ENCODE measurements at places on chromosomes 7 and 10.
A peak's percentile ranks its signal among the peaks of the same experiment; 100 is the strongest.

DNA sequence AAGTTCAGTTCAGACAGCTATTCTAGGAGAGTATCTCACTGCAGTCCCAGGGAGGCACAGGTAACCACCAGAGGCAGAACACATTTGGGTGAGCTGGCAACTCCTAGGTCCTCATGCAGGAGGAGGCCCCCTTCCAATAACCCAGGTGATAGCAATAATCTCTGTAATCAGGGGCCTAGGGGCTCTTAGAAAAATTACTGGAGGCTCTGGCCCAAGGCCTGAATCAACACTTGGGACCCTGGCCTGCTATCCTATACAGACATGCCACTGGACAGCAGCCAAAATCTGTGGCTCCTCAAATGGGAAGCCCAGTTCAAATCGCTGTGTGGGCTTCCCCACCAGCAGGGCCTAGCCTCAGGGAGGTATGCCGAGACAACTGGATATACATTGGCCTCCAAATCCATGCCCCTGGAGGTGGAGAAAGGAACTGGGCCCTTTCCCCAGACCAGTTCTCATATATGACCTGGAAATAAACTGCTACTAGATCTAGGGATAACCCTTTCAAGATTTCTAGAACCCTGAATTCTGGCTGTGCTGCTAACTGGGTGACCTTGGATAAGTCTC, 1.6 kb downstream of the AVPI1 start:
- no peak for DNase-seq

GRCh38 chr10:2979306-2979705, 88.0 kb upstream of the PFKP start:
- no peak for DNase-seq

GRCh38 chr10:112783351-112784021, 166.6 kb upstream of the TCF7L2 start:
- no peak for DNase-seq

GRCh38 chr7:223861-224260, 31.5 kb downstream of the FAM20C start:
- DNase-seq = no peak

GRCh38 chr7:85019176-85019575, 167.7 kb downstream of the SEMA3D start:
- DNase-seq = no peak

DNA sequence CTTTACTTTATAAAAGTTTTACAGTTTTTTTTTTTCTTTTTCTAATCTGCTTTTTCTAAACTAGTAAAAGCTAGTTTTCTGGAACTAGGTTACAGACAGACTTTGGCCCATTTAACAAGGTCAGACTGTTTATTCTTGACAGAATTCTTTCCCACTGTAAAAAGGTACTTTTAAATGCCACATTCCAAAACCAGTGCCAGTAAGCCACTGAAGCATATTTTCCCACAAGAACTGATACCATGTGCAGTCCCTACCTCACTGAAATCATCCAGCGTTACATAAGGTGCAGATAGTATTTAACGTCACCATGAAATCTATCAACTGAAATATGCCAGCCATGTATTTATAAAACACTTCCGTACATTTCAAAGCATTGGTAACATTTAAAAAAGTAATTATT, 121.6 kb downstream of the CDK6 start:
- DNase-seq = no peak

GRCh38 chr7:28478656-28479055, 66.3 kb downstream of the CREB5 start:
- no peak for DNase-seq

- no peak for DNase-seq
Measured at GRCh38 chr7:64098-64915, 128.1 kb upstream of the FAM20C start.

DNA sequence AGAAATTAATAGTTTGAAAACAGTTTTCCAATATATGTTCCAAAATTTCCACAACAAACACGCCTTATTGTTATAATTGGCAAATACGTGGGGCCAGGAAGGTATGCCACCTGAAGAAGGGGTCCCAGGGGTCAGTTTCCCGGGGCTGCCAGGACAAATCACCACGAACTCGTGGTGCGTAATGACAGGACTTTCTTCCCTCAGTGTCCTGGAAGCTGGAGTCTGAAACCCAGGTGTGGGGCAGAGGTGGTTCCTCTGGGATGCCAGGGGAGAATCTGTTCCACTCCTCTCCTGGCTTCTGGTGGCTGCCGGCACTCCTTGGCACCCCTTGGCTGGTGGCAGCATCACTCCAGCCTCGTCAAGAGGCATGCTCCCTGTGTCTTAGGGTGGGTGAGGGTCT, 56.7 kb downstream of the CHST15 start:
- DNase-seq = no peak

DNA sequence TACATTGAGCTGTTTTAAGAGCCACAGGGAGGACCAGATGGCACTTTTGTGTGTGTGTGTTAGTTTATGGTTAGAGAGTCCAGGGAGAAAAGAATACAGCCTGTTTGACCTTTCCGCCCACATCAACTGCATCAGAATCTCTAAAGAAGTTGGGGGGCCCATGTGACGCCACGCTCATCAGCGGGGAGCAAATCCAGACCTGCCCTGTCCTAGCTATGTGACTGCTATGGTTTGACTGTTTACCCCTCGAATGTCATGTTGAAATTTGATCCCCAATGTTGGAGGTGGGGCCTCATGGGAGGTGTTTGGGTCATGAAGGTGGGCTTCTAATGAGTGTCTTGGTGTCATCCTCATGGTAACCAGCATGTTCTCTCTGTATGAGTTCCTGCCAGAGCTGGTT, 128.0 kb downstream of the ADRA2A start:
- no peak for DNase-seq

DNA sequence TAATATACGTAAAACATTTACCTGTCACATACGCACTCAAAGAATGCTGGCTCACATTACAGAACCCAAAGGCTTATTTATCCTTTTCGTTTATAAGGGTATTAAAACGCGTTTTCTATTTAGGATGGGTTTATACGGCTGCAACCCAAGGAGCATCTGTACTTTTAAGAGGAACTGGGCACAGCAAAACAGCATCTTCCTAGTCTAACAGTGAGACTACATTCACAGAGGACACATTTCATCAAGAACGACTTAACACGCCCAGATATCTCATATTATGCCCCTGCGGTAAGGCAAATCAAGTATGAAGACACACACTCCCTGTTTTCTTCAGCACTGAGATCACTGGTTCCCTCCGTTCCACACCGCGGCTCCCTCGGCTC, 533 bp upstream of the DMTF1 start:
- no peak for DNase-seq

DNA sequence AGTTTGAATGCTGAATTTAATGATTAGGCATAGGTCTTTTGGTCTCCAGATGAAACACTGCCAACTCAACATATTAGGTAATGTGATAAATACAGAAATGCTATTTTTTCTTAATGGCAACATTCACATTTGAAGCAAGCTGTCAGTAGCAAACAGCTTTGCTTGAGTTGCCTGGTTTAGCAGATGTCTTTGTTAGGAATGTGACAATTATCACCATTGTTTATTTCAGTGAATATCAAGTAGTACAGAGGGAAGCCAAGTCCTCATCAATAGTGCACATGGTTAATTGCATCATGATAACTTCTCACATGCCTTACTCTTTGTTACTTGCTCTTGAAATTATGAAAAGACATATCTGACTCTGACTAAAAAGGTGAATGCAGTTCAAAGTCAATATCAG, 23.7 kb upstream of the SEPTIN7 start:
- no peak for DNase-seq

GRCh38 chr10:47027784-47028260, 116.6 kb downstream of the PTPN20 start:
- no peak for DNase-seq

DNA sequence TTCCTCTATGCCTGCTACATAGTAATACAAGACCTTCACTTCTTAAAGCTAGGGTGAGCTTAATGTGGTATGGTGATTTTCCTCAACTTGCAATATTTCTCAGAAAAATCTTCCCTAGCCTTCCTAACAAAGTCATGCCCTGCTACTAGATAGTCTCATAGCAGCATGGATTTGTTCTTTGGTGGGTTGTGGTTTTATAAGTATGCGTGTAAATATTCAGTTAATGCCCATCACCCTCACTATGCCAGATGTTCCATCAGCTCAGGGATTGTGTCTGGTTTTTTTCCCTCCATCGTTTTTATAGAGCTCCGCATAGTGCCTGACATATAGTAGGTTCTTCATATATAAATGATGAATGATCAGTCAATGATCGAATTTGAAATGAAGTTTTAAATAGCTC, 182.8 kb downstream of the CREB5 start:
- no peak for DNase-seq

DNA sequence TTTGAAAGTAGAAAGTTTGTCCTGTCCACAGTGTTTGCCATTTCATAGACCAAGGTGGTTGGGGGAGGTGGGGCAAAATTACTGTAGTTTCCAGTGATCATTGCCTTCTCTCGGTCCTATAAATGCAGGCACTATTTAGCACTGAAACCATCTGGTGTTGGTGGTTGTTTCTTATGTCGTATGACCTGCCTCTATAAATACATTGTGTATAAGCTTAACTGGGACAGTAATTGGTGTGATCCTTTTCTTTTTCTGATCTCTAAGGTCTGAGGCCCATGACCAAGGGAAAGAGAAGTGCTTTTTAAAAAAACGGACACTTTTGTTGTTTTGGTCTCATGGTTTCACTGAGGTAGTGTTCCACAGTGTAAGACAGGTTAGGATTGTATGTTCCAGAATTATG, 63.1 kb downstream of the AUTS2 start:
- no peak for DNase-seq

DNA sequence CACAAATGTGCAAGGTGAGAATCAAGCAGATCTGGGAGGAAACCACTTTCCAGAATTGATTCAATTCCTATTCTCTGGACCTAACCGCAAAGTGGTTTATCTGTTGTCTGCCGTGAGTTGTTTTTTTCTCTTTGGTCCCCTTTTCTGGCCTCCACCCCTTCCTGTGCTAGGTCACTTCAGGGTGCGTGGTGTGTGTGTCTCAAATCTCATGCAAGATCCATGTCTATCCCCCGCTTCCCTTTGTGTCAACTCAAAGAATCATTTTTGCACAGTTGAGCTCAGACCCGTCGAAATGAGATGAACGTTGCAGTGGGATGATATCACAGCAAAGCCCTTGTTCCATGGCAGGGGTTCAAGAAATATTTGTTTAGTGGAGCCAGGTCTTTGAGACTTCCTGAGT, 184.5 kb downstream of the GATA3 start:
- peak; percentile 37 for DNase-seq

GRCh38 chr7:99876491-99876890, 342 bp downstream of the OR2AE1 start:
- DNase-seq = no peak

DNA sequence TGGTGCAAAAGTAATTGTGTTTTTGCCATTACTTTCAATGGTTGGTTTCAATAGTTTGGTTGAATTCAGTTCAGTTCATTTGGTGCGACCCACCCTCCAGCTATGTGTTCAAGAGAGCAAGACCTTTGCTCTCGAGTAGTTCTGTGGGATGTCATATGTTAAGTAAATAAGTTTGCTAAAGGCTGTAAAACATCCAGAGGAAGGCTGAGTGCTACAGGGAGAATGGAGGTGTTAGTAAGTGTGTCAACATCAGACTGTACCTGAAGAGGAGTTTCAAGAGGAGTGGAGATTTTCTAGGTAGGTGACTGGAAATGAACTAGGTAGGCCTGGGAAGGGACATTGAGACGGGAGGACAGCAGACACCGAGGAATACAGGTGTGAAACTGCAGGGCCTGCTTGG, 147.7 kb downstream of the SH2D4B start:
- DNase-seq = no peak

DNA sequence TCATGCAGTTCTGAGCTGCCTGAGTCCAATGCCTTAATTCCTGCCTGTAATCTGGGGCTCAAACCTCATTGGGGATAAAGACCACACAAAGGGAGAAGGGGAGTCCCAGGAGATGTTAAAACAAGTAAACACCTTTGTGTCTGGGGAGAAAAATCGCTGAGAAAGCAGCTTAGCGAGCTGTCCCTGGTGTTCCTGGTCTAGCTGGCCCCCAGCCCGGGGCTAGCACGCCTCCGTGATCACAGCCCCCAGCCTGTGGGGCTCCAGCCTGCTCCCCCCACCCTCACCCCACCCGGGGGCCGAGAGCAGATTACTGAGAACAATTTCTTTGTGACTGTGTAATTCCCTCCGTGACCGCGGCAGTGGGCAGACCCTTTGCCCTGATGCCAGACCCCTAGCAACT, 24.8 kb downstream of the DPCD start:
- no peak for DNase-seq

- no peak for DNase-seq
Measured at GRCh38 chr7:80609751-80610150, 28.7 kb upstream of the CD36 start.

DNA sequence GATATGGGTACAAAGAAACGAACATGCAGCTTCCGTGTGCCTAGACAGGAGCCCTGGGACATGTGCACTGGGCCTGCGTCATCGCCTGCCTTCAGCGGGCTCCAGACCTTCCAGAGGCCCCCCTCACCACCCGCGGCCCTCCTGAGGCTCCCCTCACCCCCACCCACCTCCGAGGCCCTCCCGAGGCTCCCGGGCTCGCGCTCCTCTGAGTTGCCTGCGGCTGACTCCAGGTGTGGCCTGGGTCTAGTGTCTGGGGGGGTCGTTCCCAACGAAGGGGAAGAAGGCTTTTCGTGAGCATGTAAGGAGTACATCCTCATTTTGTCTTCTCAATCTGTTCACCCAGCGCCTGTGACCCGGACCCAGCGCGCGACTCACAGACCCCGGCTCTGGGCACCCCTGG, 177.3 kb upstream of the ZNF32 start:
- DNase-seq = no peak

DNA sequence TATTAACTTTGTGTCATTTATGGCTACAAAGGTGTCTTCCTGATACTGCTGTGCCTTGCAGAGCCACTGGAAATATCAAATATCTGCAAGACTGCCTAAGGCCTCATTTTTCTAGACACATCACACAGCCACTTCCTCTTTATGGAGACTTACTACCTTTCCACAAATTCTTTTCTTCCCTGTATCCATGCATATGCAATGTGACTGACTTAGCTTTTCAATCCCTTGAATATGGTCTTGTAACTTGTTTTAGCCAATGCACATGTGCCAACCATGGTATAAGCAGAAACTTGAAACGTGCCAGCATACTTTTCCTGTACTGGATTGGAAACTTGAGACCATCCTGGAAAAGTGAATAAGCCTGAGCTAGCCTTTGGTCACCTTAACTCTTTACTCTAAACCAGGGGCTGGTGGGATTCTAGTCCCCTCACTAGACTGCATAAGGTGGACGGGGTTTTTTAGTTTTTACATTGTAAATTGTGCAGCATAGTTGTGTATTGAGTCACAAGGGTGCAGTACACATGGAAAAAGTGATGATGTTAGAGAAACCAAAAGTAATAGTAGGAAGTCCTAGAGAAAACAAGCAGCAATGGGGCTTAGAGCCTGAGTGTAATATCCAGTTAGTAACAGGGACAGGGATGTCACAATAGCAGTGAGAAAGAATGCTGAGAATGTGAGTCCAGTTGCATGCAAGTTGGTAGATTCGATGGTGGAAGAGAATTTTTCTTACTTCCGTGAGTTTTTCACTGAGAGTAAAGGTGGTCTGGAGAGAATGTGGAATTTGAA, 879.5 kb downstream of the SORCS1 start:
- no peak for DNase-seq
